Activated CD8-positive, alpha-beta T cell treated with anti-CD3 and anti-CD28 coated beads, Interleukin-2, amount 10 ng/mL, durations not matched to agents 7 days and 5 days (primary cell): ENCODE measurements at places on chromosomes 5 and 9.

DNA sequence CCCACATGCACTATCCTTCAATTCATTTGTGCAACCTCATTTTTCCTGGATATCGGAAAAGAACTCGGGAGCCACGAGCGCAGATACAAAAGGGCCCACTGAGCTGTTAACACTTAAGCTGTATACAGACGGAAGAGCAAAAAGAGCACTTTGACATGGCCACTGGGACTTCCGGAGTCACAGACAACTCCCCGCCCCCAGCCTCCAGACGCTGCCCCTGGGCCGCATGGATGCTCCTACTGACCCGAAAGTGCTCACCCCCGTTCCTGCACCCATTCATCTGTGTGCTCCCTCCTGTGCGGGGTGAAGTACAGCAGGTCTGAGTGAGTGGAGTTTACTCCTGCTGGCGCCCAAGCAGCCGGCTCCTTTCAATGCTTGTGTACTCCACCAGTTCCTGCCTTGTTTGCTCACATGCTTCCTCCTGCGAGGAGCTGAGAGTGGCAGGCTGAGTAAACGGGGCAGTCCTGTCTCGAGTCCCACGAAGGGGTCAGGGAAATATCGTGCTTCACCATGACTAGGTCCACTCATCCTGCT is 901.0 kb upstream of the CTNND2 start:
- no peak for DNase-seq

DNA sequence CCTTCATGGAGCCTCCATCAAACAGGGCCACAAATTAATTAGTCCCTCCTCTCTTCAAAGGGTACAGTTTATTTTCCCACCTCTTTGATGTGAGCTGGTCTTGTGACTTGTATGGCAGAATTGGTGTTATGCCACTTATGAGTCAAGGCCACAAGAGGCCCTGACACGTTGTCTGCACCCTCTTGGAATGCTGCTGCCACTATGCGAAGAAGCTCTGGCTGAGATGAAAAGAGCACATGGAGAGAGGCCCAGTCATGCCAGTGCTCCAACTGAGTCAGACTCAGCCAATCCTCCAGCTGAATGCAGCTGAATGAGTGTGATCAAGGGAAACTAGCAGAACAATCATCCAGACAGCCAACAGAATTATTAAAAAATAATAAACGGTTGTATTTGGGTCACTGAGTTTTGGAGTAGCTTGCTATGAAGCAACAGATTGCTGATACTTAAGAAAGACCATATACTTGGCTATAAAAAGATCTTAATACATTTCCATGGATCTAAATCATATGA is 128.3 kb downstream of the MARCHF11 start:
- no peak for DNase-seq

DNA sequence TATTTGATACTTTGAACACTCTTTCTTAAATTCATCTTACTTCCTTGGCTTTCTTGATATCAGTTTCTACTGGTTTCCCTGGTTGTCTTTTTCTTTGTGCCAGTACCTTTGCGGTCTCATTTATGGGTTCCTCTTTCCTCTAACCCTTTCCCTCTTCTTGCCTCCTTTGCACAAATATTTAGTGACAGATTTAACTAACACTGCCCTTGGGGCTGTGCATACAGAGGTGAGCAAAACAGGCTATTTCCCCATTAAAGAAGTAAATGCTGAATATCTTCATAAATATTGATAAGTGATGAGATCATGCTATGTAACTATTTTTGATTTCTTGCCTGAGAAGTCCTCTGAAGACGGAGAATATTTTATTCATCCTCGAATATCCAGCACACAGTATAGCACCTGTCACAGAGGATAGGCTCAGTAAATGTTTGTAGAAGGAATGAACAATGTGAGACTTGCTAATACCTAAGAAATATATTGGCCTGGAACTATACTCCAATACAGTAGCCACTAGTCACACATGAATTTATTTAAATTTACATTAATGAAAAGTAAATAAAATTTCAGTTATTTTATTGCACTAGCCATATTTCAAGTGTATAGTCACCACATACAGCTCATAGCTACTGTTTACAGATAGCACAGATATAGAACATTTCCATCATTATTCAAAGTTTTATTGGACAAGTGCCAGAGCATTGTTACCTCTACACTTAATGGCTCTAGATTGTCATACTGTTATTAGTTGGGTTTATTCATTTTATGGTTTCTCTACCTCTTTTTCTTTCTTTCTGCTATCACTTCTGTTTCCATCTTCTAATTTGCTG is 90.4 kb downstream of the RIC1 start:
- DNase-seq = no peak

- no peak for DNase-seq
Observed at GRCh38 chr5:83750749-83751148, 30.1 kb upstream of the HAPLN1 start.

- no peak for DNase-seq
Observed at GRCh38 chr9:32486839-32487562, 39.0 kb downstream of the RIGI start.

- no peak for DNase-seq
Observed at GRCh38 chr9:136424750-136425362, 14.4 kb downstream of the PMPCA start.

- no peak for DNase-seq
Observed at GRCh38 chr5:60677850-60678664, 21.9 kb downstream of the DEPDC1B start.

DNA sequence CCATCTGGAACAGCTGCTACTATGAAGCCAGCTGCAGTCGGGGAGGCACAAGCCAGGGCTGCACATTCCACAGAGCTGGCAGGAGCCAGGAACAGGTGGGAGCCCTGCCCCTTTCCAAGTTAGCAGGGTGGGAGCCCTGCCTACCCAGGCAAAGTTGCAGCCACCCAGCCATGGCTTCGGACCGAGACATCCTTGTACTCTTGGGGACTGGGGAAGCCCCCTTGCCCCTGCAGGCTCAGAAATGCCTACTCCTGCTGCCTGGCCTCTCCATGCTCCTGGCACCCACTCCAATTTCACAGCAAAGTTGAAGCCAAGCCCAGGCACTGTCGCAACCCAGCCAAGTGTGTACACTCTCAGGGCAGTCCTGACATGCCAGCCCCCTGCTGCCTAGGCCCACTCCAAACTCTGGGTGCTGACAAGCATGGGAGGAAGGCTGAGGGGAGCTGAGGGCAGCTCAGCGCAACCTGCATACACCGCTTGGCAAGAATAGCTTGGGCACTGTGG is 165.1 kb downstream of the RNF180 start:
- no peak for DNase-seq

- DNase-seq = no peak
Observed at GRCh38 chr5:84605241-84605640, 220.6 kb upstream of the EDIL3 start.

GRCh38 chr5:172864747-172865146 is 30.7 kb downstream of the ERGIC1 start:
- no peak for DNase-seq

GRCh38 chr5:172004824-172005237 is 1.6 kb downstream of the FBXW11 start:
- DNase-seq = peak; percentile 44

DNA sequence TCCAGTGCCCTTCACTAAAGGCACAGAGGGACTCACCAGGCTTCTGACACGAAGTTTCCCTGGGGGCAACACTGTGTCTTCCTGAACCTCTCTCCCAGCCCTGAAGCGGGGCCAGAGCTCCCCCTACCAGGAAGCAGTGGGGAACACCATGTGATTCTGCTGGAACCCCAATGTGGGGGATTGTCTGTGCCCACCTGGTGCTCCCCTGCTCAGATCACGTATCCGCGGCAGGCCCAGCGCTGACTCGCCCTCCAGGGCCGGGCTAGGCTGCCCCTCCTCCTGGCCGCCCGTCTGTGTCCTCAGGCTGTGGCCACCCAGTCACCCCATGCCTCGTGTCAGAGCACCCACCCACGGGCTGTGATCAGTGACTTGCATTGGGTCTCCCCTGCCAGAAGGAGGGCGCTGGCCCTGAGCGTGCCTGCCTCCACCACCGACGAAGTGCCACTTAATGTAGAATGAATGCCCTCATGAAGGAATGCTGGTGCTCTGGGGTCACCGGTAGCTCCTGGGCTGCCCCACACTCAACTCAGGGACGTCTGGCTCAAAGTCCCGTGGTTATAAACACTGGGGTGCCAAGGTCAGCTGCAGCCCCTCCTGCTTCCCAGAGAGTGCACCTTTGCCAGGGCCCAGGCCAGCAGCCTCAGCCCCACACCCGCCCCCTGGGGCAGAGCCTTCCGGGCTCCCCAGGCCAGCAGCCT is 22.1 kb downstream of the SARDH start:
- DNase-seq = peak; percentile 49

- no peak for DNase-seq
Observed at GRCh38 chr9:93031629-93032430, 26.7 kb upstream of the SUSD3 start.

- DNase-seq = no peak
Observed at GRCh38 chr9:82558855-82559630, 503.9 kb downstream of the RASEF start.

DNA sequence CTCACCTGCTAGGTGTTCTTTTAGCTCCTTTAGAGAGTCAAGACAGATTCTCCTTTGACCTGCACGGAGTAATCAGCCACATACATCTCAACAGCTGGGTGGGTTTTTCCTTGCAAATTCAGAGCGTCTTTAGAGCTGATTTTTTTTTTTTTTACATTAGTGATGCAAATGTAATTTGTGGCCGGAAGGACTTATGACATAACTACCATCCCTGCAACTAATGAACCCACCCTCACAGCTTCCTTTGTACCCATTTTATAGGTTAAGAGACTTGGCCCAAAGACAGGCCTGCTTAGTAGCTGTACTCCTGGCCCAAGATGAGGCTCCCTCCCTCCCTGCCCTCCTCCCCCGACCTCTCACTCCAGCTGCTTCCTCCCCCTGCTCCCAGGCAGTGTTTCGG is 69.9 kb upstream of the NIPAL4 start:
- no peak for DNase-seq

DNA sequence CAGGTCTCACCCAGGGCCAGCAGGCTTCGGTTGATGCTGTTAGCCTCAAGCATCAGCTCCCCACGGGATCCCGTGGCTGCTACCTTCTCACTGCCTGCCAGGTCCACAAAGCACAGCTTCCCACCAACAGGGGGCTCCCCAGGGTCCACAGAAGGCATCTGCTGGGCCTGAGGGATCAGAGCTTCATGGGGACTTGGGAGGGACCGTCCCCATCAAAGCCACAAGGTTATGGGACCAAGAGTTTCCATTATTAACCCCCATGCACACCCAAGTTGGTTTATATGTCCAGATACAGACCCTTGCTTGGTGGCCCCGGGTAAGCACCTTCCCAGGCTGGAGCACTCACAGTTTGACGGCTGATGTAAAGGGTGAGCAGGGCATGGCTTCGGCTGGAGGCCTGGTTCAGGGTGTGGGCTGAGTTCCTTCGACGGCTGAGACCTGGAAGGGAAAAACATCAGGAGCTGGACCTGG is 3.0 kb downstream of the KIF12 start:
- no peak for DNase-seq

- peak; percentile 48 for DNase-seq
Observed at GRCh38 chr5:172443441-172444109, 10.8 kb downstream of the SH3PXD2B start.

- DNase-seq = no peak
Observed at GRCh38 chr5:120016717-120017382, 387.5 kb downstream of the FAM170A start.

GRCh38 chr5:172175263-172175719 is 12.7 kb downstream of the STK10 start:
- DNase-seq = peak; percentile 97

GRCh38 chr5:147882586-147883313 is 4.2 kb downstream of the SCGB3A2 start:
- no peak for DNase-seq

GRCh38 chr5:74093561-74093960 is 467.6 kb downstream of the ARHGEF28 start:
- DNase-seq = no peak

DNA sequence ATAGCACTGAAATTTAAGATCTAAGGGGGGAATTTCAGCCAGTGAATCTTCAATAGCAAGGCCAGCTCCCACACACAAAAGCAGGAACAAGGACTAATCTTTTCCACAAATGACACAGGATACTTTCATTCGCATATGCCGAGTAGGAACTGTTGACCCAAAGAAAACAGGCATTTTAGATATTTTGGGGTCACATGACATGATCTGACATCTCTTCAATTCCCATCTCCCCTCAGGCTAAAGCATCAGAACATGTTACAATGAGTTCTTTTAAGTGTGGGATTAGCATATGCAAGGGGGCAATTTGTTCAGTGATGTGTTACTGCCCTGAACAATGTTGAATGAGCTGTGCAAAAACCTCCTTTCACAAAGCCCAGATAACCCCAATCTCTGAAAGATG is 68.2 kb downstream of the TLE1 start:
- no peak for DNase-seq

DNA sequence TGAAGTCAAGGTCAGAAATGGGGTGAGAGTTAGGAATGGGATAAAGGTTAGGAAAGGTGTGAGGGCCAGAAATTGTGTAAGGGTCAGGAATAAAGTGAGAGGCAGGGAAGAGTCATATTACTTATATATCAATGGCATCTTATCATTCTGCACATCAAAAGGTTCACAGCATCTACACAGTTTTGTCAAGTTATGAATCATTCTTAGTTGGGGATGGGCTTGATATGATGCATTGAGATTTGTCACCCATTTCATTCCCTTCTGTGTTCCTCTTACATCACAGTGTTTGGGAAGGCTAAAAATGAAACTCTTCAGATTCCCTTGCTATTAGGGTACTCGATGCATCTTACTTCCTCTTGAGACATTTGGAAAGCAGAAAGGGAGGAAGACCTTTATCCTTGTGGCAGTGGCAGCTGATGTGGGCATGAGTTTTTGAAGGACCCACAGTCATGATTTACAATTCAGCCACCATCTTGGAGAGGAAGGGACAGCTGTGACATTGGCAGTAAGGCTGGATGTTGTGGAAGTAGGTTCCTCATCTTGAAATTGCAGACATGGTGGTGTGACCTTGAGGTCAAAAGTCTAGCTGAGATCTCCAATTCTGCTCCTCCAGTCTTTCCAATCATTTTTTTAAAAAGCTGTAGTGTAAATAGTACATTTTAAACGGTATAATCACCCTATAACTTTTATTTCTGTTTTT is 24.2 kb upstream of the NPR3 start:
- no peak for DNase-seq

GRCh38 chr9:127565231-127565630 is 46.8 kb upstream of the STXBP1 start:
- no peak for DNase-seq

DNA sequence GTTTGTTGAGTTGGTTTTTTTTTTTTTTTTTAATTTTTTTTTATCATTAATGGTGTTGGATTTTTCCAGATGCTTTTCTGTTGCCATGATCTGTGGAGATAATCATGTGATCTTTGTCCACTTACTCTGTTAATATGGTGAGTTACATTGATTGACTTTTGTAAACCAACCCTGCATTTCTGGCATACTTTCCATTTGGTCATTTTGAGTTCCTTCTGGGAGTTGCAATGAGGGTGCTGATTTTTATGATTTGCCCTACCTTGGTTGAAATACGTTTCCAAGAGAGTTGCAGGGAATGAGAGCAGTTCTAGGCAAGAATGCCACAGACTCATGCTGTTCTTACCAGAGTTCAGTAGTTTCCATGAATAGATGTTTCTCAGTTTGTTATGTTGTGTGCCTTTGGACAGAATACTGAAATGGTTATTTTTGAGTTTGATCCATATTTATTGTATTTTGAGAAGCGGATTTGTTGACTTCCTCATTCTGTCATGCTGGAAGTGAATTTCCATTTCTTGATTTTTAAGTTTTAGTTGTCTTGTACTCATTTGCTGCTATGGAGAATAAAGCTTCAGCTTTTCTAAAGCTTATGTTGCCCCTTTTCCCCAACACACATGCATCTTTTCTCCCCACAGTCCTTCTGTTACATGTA is 69.0 kb downstream of the SCAMP1 start:
- DNase-seq = no peak
